ENCODE measurements at places on chromosomes 2 and 18. TPM values are rescaled to one million over a fixed set of nuclear protein-coding genes. Genes with fewer than 3 reads are reported as not detected.

DNA sequence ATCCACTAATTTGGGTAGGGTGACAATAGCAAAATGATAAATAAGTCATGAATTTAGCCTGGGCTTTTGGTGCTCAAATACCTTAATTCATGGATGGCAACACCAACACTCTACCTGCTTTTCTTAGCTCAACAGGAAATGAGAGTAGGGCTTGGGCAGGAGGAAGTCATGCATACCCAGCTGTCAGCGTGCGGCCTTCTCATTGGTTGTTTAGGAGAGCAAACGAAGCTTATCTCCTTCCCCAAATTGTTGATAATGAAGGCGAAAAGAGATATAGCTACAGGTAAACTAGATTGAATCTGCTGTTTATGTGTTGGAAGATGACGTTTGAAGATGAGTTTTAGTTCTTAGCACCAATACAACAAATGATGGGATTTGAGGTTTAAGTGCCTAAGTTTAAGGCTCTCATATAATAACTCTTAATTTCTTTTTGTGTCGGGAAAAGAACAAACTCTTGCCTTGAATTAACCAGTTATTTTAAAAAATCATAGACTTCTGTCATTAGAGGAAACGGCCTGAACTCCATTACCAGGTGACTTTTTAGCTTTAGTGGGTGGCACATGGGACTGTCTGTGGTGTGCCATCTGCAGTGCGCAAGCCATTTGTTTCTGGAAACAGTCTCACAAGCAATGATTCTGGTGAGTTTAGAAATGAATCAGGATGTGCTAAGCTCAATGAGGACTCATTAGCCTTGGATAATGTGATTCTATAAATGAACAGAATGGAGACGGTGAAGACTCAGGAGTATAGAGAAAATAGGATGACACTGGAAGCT, 19.8 kb downstream of the MAP4K4 start:
- peaks cover 3% of the 10 kb centered on the region for H3K4me1 ChIP-seq
- no peaks in the 10 kb centered on the region for H3K27me3 ChIP-seq
- no peak overlapping the region for H3K27ac ChIP-seq
- no peak overlapping the region for H3K4me3 ChIP-seq
- H3K36me3 ChIP-seq: no peaks in the 10 kb centered on the region

- H3K4me1 ChIP-seq: no peaks in the 10 kb centered on the region
- H3K27me3 ChIP-seq: no peaks in the 10 kb centered on the region
- no peak overlapping the region for H3K4me3 ChIP-seq
These were observed 122.6 kb upstream of the UGP2 start for GRCh38 chr2:63719052-63719451.

DNA sequence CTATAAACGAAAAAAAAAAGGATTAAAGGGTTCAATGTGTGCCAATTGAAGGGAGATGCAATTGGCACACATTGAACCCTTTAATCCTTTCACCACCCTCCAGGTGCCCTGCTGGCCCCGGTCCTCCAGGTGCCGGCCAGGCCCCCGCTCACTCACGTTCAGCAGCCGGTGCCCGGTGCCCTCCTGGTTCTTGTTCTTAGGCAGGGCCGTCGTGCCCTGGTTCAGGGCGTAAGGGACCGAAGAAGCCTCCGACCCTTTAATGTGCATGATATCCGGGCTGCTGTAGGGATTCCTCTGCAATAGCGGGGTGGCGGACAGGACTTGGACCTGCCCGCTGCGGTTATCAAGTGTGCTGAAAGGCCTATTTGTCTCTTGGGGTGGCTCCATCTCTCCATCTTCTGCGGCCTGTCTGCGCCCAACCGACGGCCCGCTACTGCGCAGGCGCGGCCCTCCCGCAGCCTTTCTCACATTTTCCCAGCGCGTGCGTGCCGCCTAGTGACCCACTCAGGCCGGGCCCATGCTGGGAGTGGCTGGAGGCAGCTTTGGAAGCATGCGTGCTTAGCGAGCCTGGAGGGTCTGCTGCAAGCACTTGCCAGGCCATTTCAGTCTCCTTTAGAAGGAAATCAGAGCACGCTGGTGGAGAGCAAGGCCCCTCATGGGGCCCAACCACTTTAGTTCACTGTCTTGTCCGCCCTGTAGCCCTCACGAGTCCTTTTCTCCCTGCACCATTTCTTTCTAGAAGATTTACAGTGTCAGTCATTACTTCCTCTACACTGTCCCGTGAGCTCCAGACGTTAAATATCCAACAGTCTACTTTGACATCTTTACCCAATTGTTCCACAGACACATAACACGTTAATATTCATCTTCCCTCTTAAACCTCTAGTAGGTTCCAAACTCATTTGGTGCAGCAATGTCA, 24.3 kb downstream of the TMEM237 start:
- H3K4me1 ChIP-seq: peaks cover 7% of the 10 kb centered on the region
- H3K4me3 ChIP-seq: no peak overlapping the region
- no peak overlapping the region for H3K27ac ChIP-seq
- H3K36me3 ChIP-seq: no peaks in the 10 kb centered on the region
- peak; percentile 25 for DNase-seq

GRCh38 chr2:64021578-64021977, 2.4 kb upstream of the VPS54 start:
- H3K27ac ChIP-seq: peak overlapping the region; percentile 2
- H3K27me3 ChIP-seq: no peaks in the 10 kb centered on the region
- no peaks in the 10 kb centered on the region for H3K36me3 ChIP-seq
- no peak for DNase-seq
- no peak overlapping the region for H3K4me3 ChIP-seq

The CXCR1 gene
- not detected for total RNA-seq

The BOLA3 gene
- 164 TPM for total RNA-seq

The SH2D6 gene
- 0.36 TPM for total RNA-seq

Data from K562 (cell line).